Stimulated activated CD4-positive, alpha-beta T cell treated with anti-CD3 and anti-CD28 coated beads, TNF-alpha, amount 100 ng/mL, for 24 hours (primary cell): ENCODE measurements at places on chromosomes 3 and 15.

- no peak for DNase-seq
Observed at GRCh38 chr15:82856397-82857170, 47.2 kb downstream of the WHAMM start.

- no peak for DNase-seq
Observed at GRCh38 chr3:30843877-30844276, 50.6 kb downstream of the GADL1 start.

GRCh38 chr3:42880183-42880582, 4.5 kb upstream of the CYP8B1 start:
- DNase-seq: no peak

- no peak for DNase-seq
Observed at GRCh38 chr15:82950295-82950694, 2.2 kb downstream of the HOMER2 start.

GRCh38 chr15:31262901-31263671, 63.5 kb upstream of the KLF13 start:
- DNase-seq: no peak

- no peak for DNase-seq
Observed at GRCh38 chr15:38524156-38524555, 40.5 kb downstream of the RASGRP1 start.

DNA sequence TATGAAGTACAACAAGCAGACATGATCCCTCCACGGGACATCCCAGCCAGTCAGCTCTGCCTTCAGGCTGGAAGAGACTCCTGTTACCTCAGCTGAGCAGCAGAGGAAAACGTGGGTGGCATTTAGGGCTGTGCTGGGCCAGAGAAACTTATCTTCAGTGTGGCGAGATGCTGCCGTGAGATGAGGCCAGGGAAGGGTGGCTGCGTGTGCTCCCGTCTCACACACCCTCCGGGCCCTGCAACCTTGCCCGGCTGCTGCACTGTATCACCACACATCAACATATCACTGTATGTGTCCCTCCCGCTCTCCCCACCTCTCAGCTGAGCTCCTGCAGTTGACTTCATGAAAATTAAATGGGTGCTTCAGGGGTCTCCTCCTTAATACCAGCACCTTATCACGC, 23.4 kb downstream of the BMF start:
- DNase-seq: no peak

- no peak for DNase-seq
Observed at GRCh38 chr3:171801738-171802589, 8.3 kb downstream of the PLD1 start.

- no peak for DNase-seq
Observed at GRCh38 chr3:42119561-42120355, 28.6 kb downstream of the TRAK1 start.

- DNase-seq: no peak
Observed at GRCh38 chr15:38040615-38041014, 106.2 kb downstream of the TMCO5A start.

- no peak for DNase-seq
Observed at GRCh38 chr15:39110336-39110735, 470.5 kb upstream of the THBS1 start.

DNA sequence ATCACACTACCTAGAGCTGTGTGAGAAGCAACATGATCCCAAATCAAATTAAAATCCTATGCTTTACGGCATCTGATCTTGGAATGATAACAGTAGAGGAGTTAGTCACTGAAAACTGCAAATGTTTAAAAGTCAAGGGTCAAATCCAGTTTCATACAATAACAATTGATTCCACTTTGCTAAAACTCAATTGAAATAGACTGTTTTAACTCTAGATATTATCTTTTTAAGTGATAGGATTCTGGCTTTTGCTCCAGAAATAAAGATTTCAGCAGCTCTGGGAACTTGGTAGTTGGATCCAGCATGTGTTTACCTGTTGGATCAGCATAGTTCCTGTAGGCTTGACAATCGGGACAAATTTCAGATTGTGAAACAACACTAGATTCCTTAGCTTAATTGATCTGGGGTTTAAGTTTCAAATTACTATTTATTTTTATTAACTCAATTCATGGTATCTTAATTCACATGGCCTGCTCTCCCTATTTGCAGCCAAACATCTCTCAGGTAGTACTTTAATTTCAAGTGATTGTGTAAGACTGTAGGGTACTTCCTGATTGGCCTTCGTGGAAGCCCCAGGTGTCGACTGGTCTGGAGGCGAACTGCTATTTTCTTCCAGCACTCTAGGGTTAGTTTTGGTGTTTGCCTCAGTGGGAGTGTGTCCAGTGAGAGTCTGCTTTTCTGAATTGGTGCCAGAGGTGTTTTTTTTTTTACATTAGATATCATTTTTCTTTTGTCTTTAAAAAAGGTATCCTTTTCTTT, 16.6 kb downstream of the NFKBIZ start:
- DNase-seq: no peak

GRCh38 chr3:135260025-135260424, 465.0 kb downstream of the EPHB1 start:
- no peak for DNase-seq

DNA sequence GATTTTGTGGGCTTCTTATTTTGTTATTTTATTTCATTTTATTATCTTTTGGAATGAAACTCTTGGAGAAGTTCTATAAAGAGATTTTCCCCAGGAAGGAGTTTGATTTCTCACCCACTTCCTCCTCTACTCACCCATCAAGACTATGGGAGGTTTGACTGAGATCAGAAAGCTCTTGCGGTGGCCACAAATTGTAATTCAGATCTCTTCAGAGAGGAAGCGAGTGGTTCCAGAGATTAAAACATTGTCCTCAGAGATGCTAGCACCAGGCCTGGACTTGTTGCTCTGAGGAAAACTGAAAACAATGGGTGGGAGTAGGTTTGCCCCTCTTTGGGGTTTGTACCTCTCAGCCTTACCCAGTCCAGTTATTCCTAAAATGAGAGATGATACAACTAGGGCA, 8.1 kb upstream of the MUC13 start:
- DNase-seq: no peak

DNA sequence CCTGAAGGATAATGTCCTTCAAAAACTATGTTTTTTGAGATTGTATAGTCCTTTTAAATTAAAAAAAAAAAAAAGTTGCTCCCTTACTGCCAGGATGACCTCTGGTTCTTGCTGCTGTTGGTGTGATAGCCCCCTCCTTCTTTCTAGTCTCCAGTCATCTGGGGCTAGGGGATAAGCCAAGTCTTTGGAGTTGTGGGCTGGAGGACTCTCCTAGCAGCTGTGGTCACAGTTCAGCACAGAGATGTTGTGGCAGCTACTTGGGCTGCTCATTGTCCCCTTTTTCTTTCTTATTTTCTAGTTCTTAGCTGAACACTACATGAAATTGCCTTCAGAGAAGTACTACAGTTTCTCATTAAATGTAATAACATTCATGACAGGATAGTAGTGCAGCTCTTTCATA, 39.2 kb upstream of the APH1B start:
- DNase-seq: no peak

DNA sequence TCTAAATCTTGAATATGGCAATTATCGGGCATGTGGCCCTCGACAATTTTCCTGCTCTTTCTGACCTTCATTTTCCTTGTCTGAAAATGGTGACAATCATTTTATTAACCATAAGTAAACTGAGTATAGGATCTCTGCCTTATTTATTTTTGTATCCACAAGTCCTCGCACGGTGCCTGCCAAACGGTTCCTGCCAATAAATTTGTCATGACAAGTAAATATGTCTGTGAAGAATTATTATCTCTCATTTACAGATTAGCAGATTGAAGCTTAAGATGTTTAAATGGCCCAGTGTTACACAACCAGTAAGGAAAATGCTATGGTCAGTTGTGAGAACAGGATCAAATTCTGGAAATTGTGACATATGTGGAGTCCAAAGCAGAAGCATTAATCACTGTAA, 65.9 kb upstream of the ARL6 start:
- DNase-seq: no peak

DNA sequence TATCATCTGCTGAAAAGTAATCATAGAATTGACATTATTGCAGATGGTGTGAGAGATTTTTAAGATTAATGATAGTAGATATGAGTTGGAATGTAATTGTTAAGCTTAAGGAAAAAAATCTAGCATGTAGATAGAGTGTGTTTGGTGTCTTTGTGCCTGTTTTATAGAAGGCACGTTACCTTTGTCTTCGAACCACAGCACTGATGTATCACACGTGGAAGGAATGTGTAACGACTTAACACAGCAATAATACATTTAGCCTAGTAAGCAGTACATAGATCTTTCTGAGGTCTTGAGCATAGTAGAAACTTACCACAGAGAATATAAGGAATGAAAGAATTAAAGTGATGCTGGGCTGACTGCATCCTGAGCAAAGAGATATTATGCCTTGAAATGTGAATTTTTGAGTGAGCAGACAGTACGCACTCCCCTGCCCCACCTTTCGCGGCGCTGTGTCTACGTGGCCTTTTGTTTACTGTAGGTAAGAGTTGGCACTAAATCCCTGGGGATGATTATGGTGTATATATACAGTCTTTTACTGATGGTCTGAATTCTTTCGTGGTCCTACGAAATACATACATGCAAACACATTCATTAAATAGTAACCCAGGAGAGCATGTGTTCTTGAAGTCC, 217.6 kb upstream of the TOPAZ1 start:
- no peak for DNase-seq

DNA sequence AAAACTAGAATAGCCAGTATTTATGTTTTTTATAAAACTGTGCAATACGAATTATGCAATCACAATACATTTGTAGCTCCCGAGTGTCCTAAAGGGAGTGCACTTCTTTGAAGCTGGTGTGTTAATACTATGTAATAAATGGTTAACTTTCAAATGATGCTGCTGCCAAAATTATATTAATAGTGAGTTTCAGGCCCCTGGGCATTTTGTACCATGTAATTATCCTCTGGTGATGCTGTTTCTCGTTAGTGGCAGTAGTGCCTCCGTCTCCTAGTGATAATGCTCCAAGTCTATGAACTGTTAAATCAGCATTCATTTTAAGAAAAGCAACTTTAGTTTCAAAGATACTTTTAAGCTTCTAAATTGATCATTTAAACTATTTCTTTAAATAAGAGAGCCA, 132.7 kb upstream of the BHLHE40 start:
- DNase-seq: no peak

GRCh38 chr15:83458381-83458780, 11.2 kb downstream of the SH3GL3 start:
- DNase-seq: no peak

DNA sequence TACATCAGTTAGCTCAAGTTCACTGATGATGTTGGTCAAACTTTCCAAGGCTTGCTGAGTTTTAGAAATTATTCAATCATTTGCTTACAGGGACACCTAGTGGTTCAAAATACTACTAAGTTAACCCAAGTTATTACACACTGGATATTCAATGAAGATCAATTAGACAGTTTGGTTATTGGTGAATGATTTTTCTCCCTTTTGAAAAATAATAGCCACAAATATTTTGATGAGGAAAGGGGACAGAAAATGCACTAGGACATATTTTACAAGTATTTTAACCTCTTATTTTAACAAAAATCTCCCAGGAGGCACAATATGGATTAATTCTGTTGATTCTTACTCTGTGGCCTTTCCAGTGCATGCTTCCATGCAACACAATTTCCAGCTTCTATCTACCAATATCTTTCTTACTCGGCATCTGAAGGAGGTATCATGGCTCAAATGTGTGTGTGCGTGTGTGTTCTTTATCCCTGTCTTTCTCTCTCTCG, 20.1 kb upstream of the GOLGA6L2 start:
- no peak for DNase-seq

GRCh38 chr15:78988361-78988911, 43.6 kb upstream of the CTSH start:
- no peak for DNase-seq

DNA sequence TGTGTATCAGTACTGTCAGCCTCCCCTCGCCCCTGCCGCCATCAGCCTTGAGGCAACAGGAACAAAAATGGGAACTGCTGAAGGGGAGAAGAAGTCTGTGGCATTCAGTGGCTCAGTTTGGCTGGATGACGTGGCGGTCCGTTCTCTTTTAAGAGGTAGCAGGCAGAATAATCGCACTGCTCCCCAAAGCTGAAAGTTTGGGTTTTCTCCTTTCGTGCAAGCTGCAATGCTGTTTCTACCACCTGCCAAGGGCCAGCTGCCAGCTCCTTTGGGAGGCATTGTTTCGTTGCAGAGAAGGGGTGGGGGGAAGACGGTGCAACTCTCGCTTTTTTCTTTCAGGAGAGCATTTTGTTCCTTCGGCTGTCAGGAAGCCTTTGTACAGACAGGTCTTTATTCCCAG, 369.6 kb upstream of the RORA start:
- DNase-seq: no peak

GRCh38 chr15:63896336-63897115, 62.8 kb upstream of the HERC1 start:
- no peak for DNase-seq

- DNase-seq: no peak
Observed at GRCh38 chr3:182913889-182914288, 66.4 kb downstream of the DCUN1D1 start.

DNA sequence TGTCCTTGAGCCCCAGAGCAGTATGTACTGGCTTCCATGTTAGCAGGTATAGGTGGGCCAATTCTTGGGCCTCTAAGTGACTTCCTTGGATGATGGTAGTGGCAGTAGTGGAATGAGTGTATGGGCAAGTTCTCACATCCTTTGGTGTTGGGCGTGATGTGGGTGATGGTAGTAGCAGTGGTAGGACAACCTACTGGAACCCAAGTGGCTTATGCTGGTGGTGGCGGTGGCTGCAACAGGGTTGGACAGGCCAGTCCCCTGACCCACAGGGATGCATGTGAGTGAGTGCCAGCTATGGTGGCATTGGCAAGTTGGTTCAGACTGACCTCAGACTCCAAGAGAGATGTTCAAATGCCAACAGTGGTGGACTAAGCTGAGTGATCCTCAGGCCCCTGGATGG, 1228.2 kb downstream of the ROBO2 start:
- no peak for DNase-seq

- DNase-seq: no peak
Observed at GRCh38 chr3:149442043-149442442, 32.5 kb upstream of the TM4SF4 start.

GRCh38 chr15:55574096-55574495, 14.0 kb downstream of the PYGO1 start:
- no peak for DNase-seq

DNA sequence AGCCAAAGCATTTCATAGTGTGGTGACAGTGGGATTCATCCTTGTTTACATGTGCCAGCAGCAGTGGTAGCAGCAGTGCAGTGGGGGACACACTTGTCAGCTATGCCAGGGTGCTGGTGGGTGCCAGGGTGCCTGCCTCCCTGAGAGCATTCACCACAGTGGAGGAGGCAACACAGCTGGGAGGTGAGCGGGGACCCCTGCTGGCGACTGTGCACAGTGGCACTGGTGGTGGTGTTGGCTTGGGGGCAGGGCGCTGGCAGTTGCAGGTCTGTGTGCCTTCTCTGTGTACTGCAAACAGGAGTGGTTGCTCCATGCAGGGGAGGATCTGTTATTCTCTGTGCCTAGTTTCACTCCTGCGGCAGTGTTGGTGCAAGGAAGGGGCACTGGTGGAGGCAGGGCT, 41.2 kb downstream of the CEP63 start:
- no peak for DNase-seq

DNA sequence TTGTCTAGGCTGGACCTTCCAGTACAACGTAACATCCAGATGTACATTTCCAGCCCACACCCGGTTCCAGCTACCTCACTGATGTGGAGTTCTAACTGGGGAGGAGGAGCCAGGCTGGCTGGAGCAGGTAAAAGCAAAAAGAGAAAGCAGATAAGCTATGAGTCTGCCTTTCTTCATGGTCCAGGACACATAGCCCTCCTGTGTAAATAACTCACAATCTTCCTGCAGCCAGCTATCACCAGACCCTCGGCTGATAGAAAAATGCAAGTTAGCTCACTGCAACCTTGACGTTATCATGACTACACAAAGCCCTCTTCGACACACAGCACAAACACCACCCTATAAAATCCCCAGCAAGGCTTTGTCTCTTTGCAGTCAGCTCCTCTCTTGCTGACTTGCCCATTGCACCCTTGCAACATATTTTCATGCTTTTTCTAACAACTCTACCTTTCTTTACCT, 20.5 kb upstream of the ELP6 start:
- no peak for DNase-seq
